H9 (cell line): ENCODE measurements at places on chromosomes 2 and 18.

DNA sequence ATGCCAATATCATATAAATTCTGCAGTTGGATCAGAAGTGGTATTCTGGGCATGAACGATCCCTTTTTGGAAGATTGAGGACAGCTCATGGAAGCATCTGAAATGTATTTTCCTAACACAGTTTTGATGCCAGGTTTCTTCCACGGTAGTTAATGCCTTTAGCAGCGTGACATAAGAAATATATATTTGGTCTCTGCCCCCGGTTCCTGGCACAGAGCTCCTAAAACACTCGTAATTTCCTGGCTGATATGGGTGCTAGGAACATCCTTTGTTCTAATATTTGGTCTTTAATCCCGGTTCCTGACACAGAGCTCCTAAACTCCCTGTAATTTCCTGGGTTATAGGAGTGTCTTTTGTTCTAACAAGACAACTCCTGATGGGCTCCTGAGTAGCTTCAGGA is 8.2 kb upstream of the CABLES1 start:
- no peak for DNase-seq

DNA sequence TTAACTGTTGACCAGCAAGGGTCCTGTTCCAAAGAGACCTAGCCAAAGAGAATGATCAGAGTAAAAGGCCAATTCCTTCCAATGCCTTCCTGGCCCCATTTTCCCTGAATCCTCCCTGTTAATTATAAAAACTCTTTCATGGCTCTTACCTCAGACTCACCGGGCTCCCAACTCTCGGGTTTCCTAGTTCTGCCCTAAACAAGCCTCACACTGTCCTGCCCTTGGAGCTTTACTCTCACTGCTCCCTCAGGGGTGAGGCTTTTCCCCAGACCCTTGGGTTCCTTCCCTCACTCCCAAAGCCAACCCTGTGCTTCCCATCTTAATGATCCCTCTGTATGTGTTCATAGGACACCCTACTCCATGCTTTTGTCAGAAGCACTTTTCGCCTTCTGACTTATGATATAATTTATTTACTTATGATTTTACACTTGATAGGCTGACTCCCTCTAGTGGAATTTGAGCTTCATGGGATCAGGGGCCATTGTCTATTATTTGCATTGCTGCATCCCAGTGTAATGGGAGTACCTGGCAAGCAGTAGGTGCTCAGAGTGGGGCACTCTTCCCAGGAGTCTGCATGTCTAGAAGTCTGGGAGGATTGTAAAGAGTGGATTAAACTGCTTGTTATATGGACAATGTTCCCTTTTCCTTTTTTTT is 29.9 kb upstream of the ZNG1B start:
- no peak for DNase-seq

DNA sequence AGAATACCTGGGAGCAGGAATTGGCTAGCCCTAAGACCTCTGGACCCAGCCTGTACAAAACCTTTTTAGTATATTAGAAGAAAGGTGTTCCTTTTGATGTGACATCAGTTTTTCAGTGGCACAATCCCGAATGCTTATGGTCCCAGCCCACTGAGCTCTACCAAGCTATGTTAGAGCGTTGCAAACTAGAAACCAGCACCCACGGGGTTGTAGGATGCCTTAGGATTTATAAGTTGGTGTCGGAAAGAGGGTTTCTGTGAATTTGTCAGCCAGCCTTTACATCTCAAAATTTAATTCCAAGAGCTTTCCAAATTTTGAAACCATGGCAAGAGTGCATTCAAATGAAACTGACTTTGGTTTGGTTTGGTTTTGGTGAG is 499 bp upstream of the LMAN1 start:
- DNase-seq, result no peak

GRCh38 chr2:197182668-197183067 is 127.9 kb downstream of the ANKRD44 start:
- DNase-seq, result no peak

DNA sequence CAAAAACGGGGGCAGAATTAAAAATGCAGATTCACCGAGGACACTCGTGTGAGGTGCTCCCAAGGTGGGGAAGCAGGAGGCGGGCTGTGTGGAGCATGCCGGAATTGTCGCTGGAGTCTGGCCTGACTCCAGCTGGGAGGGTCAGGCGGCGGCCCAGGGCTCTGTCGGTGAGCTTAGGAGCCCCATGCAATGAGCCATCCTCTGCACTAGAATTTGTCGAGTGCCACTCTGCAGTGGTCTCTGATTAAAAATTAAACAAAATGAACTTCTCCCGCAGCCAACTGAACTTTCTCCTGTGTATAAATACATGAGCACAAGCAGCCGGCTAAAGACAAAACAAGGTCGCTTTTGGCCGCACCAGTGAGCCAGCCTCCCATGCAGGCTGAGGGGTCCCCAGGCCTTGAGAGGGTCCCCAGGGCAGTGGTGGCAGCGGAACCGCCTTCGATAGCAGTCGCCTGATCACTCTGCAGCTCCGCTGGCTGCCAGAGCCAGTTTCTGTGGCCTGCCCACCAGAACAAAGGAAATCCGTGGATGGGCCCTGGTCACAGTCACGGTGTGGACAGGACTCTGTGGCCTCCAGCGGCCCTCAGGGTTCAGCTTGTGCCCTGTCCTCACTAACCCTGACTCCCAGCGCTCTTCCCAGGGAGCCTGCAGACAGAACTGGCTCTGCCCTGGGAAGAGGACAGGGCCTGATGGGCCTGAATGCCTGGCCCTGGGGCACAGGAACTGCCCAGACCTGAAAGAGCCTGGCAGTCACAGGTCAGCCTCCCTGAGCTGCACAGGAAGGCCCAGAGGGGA is 201.3 kb downstream of the EIPR1 start:
- DNase-seq, result no peak

DNA sequence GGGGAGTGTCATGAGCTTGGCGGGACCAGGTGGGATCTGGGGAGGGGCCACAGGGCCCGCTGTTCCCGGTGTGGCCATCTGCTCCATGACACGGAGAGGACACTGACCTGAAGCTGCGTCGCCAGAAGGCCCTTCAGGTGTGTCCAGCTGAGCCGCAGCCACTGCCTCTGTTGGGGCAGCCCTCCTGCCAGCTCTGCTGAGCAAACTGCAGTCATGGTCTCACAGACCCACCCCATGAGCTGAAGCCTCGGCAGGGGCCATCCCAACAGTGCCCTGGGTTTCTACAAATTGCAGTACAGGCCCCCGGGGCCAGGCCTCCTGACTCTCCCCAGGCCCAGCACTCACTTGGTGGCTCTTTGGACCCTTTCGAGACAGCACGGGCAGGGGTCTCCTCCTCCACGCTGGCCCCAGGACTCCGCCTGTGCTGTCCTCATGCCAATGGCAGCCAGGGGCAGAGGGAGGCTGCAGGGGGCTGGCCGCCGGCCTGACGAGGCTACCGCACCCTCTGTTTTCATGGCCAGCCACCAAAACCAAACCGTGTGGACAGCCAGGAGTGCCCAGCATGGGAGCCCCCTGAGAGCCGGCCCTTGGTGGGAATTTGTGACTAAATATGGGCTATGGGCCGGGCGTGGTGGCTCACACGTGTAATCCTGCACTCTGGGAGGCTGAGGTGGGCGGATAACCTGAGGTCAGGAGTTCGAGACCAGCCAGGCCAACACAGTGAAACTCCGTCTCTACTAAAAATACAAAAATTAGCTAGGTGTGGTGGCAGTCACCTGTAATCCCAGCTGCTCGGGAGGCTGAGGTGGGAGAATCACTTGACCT is 175.2 kb upstream of the SALL3 start:
- no peak for DNase-seq

DNA sequence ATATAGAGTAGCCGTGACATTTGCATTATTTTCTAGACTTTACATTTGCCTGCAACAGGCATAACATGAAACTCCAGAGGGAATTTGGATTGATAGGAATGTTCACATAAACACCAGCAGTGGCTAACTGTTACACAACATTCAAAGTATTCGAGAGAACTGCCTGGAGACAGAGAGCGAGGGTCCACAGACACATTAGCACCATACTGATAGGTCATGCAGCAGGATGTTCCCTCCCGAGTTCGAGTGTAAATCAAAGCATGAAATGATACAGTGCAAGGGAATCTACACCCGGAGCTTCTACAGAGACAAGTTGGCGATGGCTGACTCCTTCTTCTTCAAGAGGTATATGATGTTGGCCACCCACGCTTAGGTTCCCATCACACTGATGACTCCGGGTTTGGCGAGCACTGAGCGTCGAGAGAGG is 89.5 kb downstream of the COL6A3 start:
- DNase-seq, result no peak

DNA sequence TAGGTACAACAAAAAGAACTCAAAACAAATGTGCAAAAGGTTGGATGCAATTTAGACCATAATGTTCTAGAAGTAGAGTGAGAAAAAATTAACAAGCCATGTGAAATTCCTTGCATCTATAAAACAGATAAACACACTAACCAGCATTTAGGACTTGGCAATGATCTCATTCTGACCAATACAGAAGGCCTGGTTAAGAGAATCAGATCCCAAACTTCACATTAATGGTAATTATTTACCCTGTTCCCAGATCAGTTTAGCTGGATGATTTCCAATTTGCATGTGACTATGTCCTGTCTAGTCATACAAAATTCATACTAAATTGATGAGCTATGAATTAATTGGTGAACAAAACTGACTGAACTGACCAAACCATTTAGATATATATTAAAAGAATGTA is 98.4 kb upstream of the FIGN start:
- DNase-seq, result no peak

GRCh38 chr18:43634994-43635393 is 357.7 kb upstream of the SYT4 start:
- DNase-seq, result no peak

DNA sequence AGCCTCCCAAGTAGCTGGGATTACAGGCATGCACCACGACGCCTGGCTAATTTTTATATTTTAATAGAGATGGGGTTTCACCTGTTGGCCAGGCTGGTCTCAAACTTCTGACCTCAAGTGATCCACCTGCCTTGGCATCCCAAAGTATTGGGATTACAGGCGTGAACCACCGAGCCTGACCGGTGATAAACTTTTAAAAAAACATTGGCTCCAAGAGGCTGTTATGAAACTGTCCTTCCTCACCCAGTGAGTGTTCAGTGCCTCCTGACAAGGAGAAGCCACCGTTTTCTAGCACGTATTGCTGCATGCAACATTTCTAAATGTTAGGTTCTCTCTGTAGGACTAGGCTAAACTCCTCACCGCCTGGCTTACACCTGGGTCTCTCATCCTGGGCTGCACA is 63.3 kb downstream of the EDAR start:
- DNase-seq, result no peak

GRCh38 chr2:11016735-11017388 is 105.1 kb downstream of the KCNF1 start:
- no peak for DNase-seq

- no peak for DNase-seq
Observed at GRCh38 chr2:9018534-9018933, 15.1 kb upstream of the MBOAT2 start.

GRCh38 chr18:39487932-39488331 is 1922.3 kb upstream of the CELF4 start:
- DNase-seq, result no peak

DNA sequence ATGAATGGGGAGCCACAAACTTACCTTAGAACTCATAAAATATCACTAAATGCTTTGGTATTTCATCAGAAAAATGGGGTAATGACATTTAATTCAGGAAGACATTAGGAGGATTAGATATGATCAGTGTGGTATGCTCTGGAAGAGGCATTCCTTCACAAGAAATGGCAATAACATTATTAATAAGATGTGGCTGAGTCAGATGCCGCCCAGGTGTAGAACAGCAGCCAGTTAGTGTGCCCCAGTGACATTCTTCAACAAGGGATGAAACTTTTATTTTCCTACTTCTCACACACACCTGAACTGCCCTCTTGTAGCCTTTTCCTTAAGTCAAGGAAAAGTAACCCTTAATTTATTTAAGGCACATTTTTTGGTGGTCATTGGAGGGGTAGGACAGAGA is 69.2 kb upstream of the DYNAP start:
- DNase-seq, result no peak

GRCh38 chr18:38305961-38306360 is 740.4 kb upstream of the CELF4 start:
- no peak for DNase-seq

DNA sequence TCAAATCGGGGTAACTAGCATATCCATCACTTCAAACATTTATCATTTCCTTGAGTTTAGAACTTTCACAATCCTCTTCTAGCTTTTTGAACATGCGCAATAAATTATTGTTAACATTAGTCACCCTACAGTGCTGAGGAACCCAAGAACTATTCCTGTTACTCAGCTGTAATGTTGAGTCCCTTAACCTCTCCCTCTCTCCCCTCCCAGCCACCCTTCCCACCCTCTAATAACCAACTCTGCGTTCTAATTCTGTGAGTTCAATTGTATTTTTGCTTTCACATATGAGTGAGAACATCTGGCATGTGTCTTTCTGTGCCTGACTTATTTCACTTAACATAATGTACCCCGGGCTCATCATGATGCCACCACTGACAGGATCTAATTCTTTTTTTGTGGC is 78.6 kb upstream of the RANBP2 start:
- DNase-seq, result no peak

DNA sequence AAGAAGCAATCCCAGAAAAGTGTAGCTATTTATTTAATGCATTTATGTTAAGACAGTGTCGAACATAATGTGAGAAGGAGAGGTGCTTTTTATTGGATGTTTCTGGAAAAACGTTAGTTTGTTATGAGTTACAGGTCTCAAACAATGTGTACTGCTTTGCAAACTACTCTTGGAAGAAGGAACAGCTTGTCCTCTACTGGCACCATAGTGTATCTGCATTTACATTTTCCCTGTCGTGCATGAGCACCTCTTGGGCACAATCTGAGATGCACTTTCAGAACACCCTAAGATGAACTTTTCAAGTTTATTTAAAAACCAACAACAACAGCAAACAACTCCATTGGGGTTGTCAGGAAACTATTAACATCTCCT is 22.8 kb downstream of the CCNYL1 start:
- DNase-seq, result no peak

DNA sequence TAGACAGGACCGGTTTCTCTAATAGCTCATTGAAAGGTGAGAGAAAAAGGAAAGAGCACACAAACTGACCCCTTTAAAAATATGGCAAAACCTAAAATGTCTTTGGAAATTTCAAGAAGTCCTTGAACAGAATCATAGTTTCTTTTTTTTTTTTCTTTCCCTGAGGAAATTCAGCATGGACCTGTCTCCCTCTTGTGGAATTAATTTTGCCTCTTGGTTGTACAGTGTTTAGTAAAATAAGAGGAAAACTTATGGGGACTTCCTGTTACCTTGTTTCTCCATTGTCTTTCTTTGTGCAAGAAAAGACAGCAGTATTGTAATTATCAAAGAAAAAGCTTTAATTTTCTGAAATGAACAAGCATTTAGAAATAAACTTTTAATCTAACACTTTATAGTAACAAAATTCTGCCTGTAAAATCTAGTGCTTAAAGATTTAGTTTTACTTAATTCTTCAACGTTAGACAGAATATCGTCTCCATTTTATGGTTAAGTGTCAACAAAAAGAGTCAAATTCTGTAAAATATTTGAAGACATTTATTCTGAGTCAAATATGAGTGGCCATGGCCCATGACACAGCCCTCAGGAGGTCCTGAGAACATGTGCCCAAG is 176.3 kb upstream of the NABP1 start:
- no peak for DNase-seq

GRCh38 chr2:219967247-219968245 is 340.1 kb downstream of the SLC4A3 start:
- DNase-seq, result no peak
